ENCODE measurements at places on chromosomes 6 and 20. TPM values are rescaled to one million over a fixed set of nuclear protein-coding genes. Genes with fewer than 3 reads are reported as not detected.

Gene LZTS3
- 56.8 TPM for total RNA-seq

Gene MAN1A1
- total RNA-seq = 10.5 TPM

Gene COX4I2
- not detected for total RNA-seq

Gene CCN2
- 1.2 TPM for total RNA-seq

- no peak for DNase-seq
These were observed 63.7 kb upstream of the CCN6 start for GRCh38 chr6:111990214-111990613.
